ENCODE measurements at places on chromosomes 5 and 9.

GRCh38 chr5:33310451-33310850 is 130.3 kb upstream of the TARS1 start:
- no peak for DNase-seq

GRCh38 chr5:39092581-39093351 is 18.6 kb upstream of the RICTOR start:
- no peak for DNase-seq

- DNase-seq, result no peak
Measured at GRCh38 chr5:177430140-177430951, 3.9 kb downstream of the GRK6 start.

GRCh38 chr5:132198571-132198970 is 29.1 kb downstream of the P4HA2 start:
- DNase-seq, result no peak

- no peak for DNase-seq
Measured at GRCh38 chr5:38709678-38710306, 136.0 kb upstream of the OSMR start.

- no peak for DNase-seq
Measured at GRCh38 chr9:9002826-9003583, 1203.4 kb upstream of the DMAC1 start.

DNA sequence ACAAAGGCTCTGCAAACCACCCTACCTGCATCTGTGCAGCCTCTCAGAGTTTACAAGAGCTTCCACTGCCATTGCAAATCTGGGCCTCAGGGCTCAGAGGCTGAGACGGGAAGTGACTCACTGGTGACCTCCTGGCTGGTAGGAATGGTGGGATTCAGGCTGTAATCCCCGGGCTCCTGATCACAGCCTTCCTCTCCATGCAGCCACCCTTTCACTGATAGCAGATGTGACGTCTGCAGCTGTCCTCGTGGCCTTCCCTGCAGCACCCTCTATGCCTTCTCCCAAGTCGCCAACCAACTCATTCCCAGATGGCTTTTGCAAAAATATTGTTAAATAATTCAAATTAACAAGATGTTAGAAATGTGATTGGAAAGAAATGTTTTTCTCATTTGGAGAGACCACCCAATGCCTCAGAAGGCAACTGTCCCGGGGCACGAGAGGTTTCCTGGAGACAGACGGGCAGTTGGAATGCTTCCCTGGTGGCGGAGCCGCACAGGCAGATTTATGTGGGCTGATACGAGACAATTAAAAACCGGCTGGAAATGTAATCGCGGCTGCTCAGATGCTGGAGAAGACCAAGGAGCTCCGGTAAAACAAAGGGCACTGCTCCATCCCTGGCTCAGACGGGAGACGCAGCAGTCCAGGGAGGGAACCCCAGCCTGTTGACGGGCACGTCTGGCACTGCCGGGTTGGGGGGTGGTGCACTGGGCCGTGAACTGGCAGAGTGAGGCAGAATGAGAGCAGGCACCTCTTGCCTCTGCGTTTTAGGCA is 34.4 kb upstream of the SLC25A51 start:
- DNase-seq, result no peak

- no peak for DNase-seq
Measured at GRCh38 chr9:75432386-75432785, 344.1 kb downstream of the OSTF1 start.

GRCh38 chr5:129249886-129250285 is 155.3 kb downstream of the ISOC1 start:
- DNase-seq, result no peak

DNA sequence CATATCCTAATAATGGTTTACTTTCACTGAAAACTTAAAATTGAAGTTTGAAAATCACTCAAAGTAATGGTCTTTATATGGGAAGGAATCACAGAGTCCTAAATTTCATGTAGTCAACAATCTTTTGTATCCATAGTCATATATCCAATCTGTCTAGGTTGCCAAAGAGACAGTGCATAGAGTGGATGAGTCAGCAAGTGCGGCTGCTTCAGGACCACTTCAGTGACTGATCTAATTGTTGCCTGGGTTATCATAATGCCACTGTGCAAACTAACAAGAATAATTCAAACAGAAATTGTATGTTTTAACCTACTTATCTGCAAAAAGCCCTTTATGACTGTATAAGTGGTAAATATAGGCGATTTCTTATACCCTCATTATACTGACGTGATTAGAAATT is 211.3 kb upstream of the PRR16 start:
- no peak for DNase-seq

- DNase-seq, result no peak
Measured at GRCh38 chr9:120562861-120563443, 17.0 kb downstream of the CDK5RAP2 start.

GRCh38 chr5:150659360-150660107 is 1.5 kb upstream of the MYOZ3 start:
- no peak for DNase-seq

- DNase-seq, result no peak
Measured at GRCh38 chr5:16593013-16593412, 23.8 kb downstream of the RETREG1 start.

DNA sequence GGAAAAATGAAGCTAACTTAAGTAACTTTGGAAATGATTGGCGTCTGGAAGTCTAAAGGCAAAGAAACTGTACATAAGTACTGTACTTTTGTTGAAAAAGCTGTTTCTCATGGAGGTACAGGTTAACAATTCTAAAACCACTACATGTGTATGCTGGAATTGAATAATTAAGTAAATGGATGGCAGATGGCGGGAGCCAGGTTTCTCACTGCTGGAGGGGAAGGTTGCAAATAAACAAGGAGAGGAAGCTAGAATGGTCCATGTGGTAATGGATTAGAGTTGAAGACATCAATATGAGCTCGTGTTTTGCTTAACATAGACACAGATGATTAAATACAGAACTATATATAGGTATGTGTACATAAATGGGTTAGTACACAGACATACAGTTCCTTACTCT is 43.2 kb upstream of the ASTN2 start:
- DNase-seq, result no peak

DNA sequence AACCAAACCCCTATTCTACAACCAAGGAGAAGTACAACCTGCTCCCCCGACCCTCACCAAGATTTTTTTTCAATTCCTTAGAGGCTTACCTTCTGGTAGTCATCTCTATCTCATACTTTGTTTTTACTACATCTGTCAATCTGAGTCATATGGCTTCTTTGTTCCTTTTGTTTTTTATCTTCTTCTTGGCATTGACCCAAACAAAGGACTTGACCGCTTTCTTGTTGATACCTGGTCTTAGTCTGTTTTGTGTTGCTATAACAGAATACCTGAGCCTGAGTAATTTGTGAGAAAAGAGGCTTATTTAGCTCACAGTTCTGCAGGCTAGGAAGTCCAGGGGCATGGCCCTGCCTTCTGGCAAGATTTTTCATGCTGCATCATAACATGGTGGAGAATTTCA is 352.7 kb downstream of the MLLT3 start:
- no peak for DNase-seq

DNA sequence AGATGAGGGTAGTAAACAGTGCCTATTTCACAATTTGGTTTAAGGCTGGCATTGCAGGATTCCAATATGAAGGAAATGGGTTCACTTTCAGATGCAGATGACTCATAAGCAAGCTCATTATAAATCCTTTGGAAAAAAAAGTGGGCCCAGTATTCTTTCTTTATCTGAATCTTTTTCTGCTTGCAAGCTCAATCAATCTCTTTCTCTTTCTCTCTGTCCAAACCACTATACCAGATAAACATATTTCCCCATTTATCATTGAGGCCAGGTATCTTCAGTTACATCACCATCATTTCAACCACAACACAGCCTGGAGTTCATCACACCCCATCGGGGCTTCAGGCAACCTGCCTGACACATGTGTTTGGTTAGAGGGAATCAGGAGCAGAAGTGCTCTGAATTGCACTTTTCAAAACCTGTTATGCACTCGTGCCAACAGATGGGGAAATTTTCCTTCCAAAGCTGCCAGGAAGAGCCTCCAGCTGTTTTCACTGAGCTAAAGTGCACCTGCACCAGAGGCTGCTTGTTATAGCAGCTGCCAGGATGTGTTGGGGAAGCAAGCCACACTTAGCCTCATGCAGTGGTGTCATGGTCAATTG is 30.0 kb upstream of the MAMDC2 start:
- DNase-seq, result no peak

DNA sequence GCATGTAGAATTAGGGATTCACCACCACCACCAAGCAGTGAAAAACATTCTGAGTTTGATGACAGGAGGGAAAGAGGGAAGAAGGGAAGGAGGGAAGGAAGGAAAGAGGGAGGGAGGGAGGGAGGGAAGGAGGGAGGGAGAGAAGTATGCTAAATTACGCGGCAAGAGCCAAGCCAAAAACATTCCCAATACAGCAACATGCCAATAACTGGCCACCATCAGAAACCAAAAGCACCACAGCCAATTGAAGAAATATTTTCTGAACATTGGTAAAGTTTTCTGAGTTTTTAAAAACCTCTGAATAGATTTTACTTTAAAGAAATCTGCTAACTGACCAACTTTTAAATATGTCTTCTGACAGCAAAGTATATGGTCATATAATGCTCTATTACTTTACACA is 36.0 kb downstream of the FNIP1 start:
- no peak for DNase-seq

- DNase-seq, result no peak
Measured at GRCh38 chr5:174526177-174526576, 198.2 kb upstream of the MSX2 start.

- no peak for DNase-seq
Measured at GRCh38 chr5:73494721-73495120, 3.5 kb upstream of the BTF3 start.

- no peak for DNase-seq
Measured at GRCh38 chr5:143889986-143890385, 78.0 kb downstream of the HMHB1 start.

DNA sequence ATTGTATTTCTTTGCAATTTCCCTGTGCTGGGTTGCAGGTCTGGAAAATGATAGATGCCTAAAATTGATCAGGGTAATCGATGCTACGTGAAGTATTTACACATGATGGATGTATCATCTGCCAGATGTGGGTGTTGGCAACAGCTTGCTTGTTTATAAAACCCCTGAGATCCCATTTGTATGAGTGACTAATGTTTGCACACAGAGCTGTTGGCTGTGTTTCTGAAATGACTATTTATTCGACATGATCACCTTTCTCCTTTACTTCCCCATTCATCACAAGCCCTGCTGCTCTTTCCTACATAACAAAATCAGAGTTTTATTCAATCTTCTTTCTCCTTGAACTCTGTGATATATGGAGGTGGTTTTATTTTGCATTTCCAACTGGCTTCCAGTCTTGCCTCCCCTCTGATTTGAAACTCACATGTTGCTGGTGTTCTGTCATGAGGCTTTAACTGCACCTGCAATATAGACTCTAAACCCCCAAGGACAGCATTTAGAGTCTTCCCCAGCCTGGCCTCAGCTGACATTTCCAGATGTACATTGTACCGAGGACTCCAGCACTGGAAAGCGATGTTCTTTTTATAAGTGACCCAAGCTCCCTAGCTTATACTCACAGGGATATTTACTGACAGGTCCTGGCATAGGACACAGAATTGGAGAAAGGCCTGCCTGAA is 50.7 kb upstream of the SHB start:
- no peak for DNase-seq

- DNase-seq, result peak; percentile 23
Measured at GRCh38 chr5:1763548-1763911, 36.1 kb downstream of the MRPL36 start.

DNA sequence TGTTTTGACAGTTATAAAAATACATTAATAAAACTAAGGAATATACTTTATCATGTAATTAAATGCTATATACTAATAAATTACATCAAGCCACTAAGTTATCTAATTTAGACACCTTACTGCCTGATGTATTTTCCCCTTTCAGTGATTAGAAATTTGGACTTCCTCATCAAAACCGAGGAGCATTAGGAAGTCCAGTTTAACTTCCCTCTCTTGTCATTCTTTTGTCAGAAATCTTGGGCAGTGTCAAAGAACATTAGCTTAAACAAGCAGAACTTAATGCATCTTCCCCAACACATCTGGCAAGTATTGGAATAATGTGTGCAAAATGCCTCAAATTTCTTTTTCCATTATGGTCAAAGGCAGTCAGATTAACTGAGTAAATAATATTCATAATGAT is 81.6 kb downstream of the PLPP1 start:
- no peak for DNase-seq

- no peak for DNase-seq
Measured at GRCh38 chr5:73638344-73639095, 12.5 kb downstream of the ARHGEF28 start.

GRCh38 chr5:40089269-40089668 is 590.4 kb upstream of the PTGER4 start:
- DNase-seq, result no peak

Data from GOT3 (cell line).